ENCODE measurements at places on chromosomes 7 and 10.
A peak's percentile ranks its signal among the peaks of the same experiment; 100 is the strongest.

- peak; percentile 59 for DNase-seq
These were observed 48.9 kb downstream of the DLG5 start for GRCh38 chr10:77877441-77878344.

DNA sequence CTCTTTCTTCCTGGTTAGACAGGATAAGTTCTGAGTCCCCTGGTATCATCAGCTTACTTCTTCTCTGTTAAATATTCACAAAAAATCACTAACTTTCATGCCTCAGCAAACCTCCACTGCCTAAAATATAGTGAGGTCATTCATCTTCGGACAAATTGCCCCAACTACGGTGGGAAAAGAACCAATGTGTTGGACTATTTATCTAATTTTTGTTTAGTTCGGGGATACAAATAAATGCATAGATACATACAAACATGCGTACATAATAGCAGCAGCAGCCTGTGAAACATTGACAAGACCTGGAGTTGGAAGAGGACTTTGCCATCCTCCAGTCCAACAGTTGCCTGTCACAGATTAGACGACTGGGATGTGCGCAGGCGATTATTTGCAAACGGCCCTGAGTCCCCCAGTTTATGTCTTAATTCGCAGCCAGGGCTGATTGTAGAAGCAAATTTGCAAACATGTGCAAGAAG, 51.5 kb downstream of the EGFR start:
- DNase-seq = no peak

DNA sequence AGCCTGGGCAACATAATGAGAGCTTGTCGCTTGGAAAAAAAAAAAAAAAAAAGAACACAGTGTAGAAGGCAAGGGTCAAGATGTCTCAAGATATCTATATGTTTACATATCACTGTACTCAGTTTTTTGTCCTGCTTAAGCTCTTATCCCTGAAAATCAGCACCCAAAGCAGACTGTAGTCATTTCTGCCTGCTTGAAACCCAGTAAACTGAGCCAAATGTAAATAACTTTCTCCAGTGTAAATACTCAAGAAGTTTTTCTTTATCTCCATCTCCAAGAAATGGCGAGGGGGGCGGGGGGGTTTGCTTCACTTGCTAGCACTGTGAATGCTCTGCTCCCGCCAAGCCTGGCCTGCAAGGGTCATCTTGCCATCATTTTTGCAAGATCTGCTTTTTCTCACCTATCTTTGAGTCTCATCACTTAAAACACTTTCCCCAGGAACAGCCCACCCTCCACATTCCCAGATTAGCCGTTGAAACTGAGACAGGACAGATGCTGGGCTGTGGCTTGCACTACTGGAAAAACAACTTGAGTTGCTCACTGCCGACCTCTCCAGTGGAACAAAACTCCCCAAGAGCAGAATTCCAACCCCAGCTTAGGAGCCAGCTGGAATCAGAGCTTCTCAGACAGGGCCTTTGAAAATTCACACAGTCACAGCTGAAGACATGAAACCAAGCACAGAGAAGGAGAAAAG, 54.6 kb downstream of the AFAP1L2 start:
- DNase-seq = no peak

- DNase-seq = peak; percentile 37
These were observed 27.2 kb downstream of the CCM2 start for GRCh38 chr7:45026984-45027773.

DNA sequence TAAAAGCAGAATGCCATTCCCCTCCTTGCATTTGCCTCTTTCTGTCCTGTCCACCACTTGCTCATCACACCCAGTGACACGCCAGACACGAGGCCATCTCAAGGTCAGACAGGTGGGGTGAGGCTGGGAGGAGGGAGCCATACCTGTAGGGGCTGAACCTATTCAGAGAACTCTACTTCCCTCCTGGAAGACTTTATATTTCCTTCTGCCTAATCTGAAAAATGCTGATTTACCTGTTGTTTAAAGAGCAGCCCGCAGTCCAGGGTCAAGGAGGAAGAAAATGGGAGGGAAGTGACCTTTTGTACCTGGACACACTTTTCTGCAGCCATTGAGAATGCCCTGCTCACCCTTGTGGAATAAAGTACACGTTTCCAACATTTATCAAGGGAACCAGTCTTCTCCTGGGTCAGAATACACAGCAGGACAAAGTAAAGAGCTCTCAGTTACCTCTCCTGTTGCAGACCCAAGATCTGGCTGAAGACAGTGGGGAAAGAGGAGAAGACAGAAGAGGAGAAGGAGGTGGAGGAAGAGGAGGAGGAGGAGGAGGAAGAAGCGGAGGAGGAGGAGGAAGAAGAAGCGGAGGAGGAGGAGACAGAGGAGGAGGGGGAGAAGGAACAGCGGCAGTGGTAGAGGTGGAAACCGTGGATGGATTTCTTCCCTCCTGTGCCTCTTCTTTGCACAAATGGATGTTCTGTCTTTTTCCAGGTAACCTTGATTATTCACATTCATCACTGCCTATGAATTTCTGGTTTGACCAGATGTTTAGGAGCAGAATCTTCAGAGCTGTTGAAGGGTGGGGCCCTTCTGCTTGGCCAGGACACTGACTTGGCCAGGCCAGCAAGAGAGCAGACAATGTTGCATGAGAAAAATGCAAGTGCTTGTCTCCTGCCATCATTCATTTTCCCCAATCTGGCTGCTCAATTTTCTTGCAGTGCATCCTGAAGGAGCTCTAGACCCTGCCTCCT, 1.2 kb upstream of the BLNK start:
- no peak for DNase-seq

DNA sequence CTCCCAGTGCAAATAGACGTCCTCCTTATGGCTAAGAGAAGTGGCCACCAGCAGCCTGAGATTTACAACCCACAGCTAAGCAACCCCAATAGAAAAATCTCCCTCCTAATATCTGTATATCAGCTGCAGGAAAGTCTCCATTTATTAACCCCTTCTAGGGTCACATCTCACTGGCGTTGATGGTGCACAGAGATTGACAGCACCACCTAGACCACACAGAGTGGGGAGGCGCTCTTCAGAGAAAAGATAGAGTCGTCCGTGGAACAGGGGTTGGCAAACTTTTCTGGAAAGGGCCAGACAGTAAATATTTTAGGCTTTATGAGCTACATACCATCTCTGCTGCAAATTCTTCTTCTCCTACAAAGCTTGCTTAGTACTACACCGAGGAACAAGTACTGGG, 60.0 kb downstream of the NAMPT start:
- DNase-seq = no peak

DNA sequence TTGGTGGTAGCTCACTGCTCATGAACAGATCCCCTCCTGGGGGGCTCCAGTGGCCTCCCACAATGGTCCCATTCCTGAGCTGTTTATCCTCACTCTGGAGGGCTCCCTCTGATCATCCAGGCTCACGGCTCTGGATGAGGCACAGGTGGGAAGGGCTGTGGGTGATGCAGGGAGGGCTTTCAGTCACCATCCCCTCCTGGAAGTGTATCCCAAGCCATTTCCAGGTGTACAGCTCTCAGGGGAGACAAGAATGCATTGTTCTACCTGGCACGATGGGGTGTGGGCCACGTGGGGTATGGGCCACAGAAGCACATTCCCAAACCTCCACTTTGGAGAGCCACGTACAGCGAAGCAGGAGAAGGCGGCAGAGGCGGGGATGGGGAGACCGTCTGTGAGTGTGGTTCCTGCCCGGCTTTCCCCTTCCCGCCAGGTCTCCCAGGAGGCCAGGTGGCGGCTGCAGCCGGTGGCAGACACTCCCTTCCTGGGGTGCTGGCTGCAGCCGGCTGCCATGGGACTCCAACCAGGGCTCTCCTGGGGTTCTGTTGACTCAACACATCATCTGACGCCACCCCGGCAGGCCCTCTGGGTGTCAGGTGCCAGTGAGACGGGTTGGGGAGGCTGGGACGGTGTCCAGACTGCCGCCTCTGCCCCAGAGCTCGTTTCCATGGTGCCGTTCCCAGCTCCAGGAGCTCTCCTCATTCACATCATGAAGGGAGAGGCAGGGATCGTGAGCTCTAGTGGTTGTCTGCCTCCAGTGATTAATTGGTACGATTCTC, 169.7 kb upstream of the RHEB start:
- no peak for DNase-seq

DNA sequence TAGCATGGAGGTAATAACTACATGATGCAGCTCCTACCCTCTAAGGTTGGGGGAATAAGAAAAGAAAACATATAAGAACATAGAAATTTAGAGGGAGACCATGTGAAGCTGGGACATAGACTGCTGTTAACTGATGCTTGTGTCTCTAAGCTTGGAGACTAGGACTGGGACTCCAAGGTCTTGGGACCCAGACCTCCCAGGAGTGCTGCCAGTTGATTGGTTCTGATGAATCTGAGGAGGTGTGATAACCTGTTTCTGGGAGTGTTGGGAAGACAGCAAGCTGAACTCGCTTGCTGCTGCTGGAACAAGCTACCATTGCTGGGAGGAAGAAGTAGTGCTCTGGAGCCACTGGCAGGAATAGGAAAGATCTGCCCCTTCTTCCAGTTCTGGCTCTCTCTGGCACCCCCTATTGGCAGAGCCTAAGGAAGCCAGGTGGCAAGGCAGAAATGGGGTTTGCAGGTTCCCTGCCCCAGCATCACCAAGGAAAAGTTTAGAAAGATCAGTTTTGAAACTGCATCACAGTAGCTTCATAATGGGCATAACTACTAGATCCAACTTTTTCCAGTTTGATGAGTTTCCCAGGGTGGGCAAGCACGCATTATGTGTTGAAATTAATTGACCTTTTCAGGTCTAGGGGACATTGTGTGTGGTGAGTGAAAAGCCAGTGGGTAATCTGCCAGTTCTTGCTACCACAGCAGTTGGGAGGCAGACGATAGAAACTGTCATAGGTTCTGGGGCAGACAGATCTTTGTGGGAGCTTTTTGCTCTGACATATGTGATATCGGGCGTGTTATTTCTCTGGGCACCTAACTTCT, 140.7 kb downstream of the SND1 start:
- DNase-seq = no peak

- peak; percentile 73 for DNase-seq
These were observed 1.2 kb downstream of the DLG5 start for GRCh38 chr10:77925410-77925794.

DNA sequence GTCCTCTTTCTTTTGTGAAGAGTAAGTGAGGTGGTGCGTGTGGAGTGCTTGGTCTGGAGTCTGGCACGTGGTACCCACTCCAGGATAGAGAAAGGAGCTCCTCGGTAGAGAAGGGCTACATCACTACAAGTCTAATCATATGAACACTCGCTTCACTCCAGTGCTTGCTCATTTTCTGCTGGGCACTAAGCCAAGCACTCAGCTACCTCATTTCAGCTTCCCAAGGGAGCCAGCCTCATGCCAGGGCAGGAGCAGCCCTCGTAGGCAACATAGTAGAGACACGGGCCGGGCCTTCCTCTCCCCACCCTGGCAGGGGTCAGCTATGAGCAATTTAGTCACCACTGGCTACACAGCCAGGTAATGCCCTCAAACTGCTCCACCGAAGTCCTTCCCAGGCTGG, 11.4 kb upstream of the HSPA12A start:
- DNase-seq = no peak

DNA sequence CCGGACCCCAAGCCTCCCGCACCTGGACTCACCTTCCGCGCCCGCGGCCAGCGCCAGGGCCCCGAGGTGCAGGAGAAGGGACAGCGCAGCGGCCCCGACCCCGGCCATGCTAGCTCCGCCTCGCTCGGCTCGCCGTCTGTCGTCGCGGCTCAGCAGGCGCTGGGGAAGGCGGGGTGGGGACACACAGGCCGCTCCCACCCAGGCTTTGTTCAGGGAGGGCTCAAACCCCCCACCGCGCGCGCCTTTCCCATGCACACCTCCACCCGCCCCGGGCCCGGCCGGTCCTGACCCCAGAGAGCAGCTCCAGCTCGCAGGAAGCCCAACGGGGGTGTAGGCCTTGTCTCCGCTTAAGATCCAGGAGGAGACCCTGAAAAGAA, at the start of gene KCP:
TSS of gene KCP (minus strand) at position 141 of the 377 bp plus-strand sequence. CDS start at position 108, 33 bp downstream.
- DNase-seq = no peak

- no peak for DNase-seq
These were observed 149.7 kb downstream of the OAT start for GRCh38 chr10:124268976-124269375.

GRCh38 chr7:50321487-50322067, 17.1 kb downstream of the IKZF1 start:
- no peak for DNase-seq

- no peak for DNase-seq
These were observed 440.3 kb downstream of the POM121L12 start for GRCh38 chr7:53475776-53476175.

- no peak for DNase-seq
These were observed 106.4 kb upstream of the CDCA7L start for GRCh38 chr7:22051886-22052673.

- no peak for DNase-seq
These were observed 114.0 kb upstream of the RET start for GRCh38 chr10:42962902-42963231.

DNA sequence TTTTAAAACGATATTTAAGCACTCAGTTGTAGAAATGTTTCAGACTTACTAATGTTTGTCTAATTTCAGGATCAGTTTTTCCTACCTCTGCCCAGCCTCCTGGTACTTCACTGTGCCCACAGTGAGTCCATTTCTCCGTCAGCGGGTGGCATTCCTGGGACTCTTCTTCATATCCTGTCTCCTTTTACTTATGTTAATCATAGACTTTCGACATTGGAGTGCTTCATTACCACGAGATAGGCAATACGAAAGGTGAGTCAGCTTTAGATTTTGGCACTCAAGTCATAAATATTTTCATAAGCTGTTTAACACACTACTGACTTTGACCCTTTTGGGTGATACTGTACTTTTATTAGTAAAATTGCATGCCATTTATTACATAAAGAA, 2.1 kb downstream of the ENTPD7 start:
- DNase-seq = peak; percentile 88

GRCh38 chr10:10821926-10822325, 195.7 kb upstream of the CELF2 start:
- DNase-seq = no peak

DNA sequence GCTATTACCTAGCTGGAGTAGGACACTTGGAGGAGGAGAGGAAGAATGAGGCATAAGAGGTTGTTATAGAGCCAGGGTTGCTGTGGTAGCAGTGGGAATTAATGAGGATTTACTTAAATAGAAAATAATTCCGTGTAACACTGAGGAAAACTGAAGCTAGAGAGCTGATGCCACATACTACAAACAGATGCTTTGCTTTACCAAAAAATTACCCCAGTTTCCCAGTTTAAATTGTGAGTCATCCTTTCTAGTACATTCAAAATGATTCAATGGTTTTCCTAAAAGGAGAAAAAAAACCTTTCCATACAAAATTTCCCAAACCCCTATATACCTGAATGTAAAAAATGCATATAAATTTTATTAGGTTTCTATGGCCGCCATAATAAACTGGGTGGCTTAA, 58.3 kb downstream of the ZNF518A start:
- DNase-seq = peak; percentile 6

- no peak for DNase-seq
These were observed 252.3 kb upstream of the GLI3 start for GRCh38 chr7:42489299-42489698.

DNA sequence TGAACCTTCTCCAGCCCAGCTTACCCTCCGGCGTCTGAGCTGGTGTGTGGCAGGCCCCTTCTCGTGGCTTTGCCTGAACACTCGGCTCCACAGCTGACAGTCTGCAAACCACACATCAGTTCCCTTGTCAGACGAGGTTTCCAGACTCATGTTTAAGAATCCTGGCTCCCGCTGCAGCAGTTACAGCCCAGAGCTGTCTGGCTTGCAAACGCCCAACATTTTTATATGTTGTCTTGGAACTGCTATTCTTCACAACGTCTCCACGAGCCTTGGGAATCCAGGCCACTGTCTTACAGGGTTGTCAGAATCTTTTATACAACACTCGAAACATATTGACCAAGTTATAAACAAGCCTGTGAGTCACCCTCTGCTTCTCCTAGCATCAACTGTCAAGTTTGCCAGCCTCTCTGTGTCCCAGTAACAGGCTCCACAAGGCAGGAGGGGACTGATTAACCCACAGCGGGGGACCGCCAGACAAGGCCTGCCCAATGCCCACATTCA, 68.1 kb downstream of the TNS3 start:
- DNase-seq = peak; percentile 75
